ENCODE measurements at places on chromosomes 3 and 15. TPM values are rescaled to one million over a fixed set of nuclear protein-coding genes. Genes with fewer than 3 reads are reported as not detected.

The TRPM1 gene
- polyA plus RNA-seq: 0.18 TPM

The VWA5B2 gene
- not detected for polyA plus RNA-seq

The CPNE9 gene
- not detected for polyA plus RNA-seq

The ATP13A5 gene
- polyA plus RNA-seq: not detected

The OR5H6 gene
- polyA plus RNA-seq: not detected

The VEPH1 gene
- polyA plus RNA-seq: 0.44 TPM

The WDR49 gene
- not detected for polyA plus RNA-seq

DNA sequence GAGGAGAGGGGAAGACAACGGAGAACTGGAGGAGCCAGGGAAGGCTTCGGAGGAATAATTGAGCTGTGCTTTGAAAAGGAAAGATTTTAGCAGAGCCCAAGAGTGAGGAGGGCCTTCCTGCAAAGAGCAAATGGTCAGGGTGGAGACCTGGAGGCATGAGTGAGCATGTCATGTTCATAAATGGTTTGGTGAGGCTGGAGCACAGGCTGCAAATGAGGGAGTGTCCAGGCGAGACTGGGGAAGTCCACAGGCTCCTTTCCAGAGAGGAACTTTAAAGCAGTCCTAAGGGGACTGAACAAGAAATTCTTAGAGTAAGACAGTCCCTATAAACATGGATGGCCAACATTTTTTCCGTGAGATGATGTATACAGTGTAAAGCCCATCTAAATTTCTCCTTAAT is 108.8 kb downstream of the THSD4 start:
- no peak for DNase-seq
- H3K4me3 ChIP-seq: no peak overlapping the region
- H3K4me1 ChIP-seq: peaks cover 33% of the 10 kb centered on the region

GRCh38 chr15:35197754-35198153 is 112.7 kb upstream of the NANOGP8 start:
- no peaks in the 10 kb centered on the region for H3K27me3 ChIP-seq
- H3K4me3 ChIP-seq: no peak overlapping the region
- H3K4me1 ChIP-seq: no peaks in the 10 kb centered on the region
- no peaks in the 10 kb centered on the region for H3K36me3 ChIP-seq

DNA sequence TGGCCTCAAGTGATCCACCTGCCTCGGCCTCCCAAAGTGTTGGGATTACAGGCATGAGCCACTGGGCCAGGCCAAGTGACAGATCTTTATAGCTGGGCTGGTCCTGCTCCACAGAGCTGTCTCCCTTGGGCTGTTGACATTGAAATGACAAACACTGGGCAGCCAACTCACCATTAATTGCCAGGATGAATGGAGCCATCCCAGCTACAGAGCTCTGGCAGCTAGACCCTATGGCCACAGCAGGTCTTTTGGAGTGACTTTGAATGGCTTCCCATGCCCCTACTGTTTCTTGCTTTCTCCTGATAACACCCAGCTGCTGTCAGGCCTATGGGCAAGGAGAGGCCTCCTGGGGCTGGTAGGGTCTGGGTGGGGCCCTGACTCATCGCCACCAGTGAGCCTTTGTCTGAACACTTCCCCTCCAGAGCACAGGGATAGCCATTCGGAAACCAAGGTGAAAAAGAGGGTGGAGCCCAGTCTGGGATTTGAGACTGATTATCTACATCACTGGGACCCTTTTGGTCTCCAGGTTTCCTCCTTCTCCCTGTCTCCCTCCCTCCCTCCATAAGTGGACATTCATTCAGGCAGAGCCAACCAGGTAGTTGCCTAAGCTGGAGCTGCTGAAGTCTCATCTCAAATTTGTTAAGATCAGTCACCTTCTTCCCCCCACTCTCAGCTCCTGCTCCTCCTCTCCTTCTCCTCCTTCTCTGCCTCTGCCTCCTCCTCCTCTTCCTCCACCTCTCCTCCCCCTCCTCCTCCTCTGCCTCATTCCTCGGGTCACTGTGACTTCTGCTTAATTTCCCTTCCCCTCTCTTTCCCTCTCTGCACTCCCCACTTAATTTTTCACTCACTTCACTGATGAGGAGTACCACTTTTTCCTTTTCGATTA is 34.0 kb downstream of the BHLHE40 start:
- no peak overlapping the region for H3K4me3 ChIP-seq
- peak overlapping the region; percentile 88 for H3K27ac ChIP-seq
- H3K36me3 ChIP-seq: no peaks in the 10 kb centered on the region
- no peak for DNase-seq
- peaks cover 57% of the 10 kb centered on the region for H3K4me1 ChIP-seq

DNA sequence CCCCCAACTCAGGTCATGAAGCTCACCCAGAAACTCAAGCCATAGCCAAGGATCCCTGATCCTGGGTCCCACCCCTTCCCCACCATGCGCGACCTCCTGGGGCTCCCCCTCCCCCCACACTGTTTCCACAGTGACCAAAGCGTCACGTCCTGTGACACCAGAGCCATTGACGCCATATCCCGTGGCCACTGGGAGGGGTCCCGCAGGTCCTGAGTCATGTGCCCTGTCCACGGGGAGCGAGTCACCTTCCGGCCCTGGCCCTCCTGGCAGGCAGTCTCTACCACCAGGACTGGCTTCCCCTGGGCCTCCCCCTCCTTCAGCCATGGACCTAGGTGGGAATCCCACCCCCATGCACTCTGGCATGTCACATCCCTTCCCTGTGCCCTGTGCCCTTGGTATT is 15.6 kb downstream of the SEMA3F start:
- H3K4me3 ChIP-seq: no peak overlapping the region
- no peak for DNase-seq
- no peak overlapping the region for H3K27ac ChIP-seq
- no peaks in the 10 kb centered on the region for H3K27me3 ChIP-seq
- peaks cover 51% of the 10 kb centered on the region for H3K36me3 ChIP-seq

DNA sequence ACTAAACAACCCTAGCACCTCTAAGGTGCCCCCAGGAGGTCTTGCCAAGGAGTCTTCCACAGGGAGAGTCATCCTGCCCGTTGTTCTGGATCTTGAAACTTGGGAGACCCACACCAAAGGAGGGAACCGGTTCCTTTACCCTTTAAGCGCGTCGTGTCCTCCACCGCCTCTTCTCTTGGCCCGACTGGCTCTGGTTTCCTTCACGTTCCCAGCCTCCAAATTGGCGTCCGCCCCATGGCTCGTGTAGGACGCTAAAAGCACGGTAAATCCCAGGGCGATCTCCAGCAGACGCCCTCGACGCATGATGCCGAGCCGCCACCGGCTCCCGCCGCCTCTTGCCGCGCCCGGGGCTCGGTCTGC is 1.1 kb downstream of the FBN1 start:
- no peak for DNase-seq
- H3K27me3 ChIP-seq: peaks cover 4% of the 10 kb centered on the region
- H3K4me1 ChIP-seq: peaks cover 12% of the 10 kb centered on the region
- H3K27ac ChIP-seq: no peak overlapping the region
- peak overlapping the region; percentile 73 for H3K4me3 ChIP-seq

DNA sequence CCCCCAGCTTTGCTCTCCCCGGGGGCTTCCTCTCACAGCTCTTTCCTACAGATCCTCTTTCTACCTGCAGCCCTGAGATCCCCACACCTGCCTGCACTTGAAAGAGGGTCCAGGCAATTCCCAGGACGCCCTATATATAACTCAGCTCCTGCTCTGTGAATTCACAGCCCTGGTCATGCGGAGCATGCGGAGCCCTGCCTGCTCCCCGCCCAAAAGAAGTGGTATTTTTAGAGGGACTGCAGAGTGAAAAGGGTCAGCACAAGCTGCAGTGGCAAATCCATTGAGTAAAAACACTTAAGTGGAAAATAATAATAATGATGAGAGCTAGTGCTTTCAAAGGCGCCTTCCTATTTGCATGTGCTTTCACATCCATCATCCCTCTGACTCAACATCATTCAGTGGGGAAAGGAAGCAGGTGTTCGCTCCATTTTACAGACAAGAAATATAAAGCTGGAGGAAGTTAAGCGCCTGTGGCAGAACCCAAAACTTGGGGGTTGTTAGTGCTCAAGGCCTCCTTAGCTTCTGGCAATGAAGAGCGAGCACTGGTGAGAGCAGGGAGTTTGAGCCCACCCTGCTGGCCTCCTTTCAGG is 76.3 kb upstream of the LIPC start:
- H3K4me1 ChIP-seq: no peaks in the 10 kb centered on the region
- H3K27ac ChIP-seq: no peak overlapping the region
- no peaks in the 10 kb centered on the region for H3K36me3 ChIP-seq
- no peaks in the 10 kb centered on the region for H3K27me3 ChIP-seq
- DNase-seq: no peak

DNA sequence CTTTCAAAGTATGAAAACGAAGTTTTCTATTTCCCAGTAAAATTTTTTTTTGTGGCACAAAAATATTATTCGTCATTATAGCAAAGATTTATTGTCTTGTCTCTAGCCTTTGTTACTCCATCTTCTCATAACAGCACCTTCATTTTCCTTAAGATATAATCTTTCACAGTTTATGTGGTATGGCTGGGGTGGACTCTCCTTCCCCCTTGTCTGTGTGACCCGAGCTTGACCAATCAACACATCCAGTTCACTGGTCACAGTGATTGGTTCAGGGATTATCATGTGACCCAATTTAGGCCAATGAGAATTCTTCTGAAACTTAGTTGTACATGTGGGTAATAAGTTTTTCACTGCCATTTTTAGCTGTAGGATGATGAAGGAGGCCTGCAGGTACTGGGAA is 71.2 kb upstream of the DCBLD2 start:
- H3K4me1 ChIP-seq: peaks cover 39% of the 10 kb centered on the region
- no peak overlapping the region for H3K4me3 ChIP-seq
- no peaks in the 10 kb centered on the region for H3K36me3 ChIP-seq
- no peak for DNase-seq
- peak overlapping the region; percentile 98 for H3K27ac ChIP-seq

- no peak overlapping the region for H3K27ac ChIP-seq
- no peaks in the 10 kb centered on the region for H3K4me1 ChIP-seq
- no peaks in the 10 kb centered on the region for H3K36me3 ChIP-seq
- H3K4me3 ChIP-seq: no peak overlapping the region
These were observed 99.9 kb downstream of the LINGO1 start for GRCh38 chr15:77532846-77533245.

Data from keratinocyte (primary cell).